ENCODE measurements at places on chromosomes 16 and 17. TPM values are rescaled to one million over a fixed set of nuclear protein-coding genes. Genes with fewer than 3 reads are reported as not detected.

The SLC25A10 gene
- 11.5 TPM for polyA plus RNA-seq

The CLEC18B gene
- 179 TPM for polyA plus RNA-seq

The CLDN6 gene
- polyA plus RNA-seq, result 34.4 TPM

The TMEM170A gene
- polyA plus RNA-seq, result 41.9 TPM

The KRT33B gene
- not detected for polyA plus RNA-seq

The GRB7 gene
- polyA plus RNA-seq, result 36.9 TPM

The SOCS7 gene
- polyA plus RNA-seq, result 19.8 TPM

The IL17C gene
- not detected for polyA plus RNA-seq

The ZKSCAN2 gene
- 12.4 TPM for polyA plus RNA-seq

The CES4A gene
- polyA plus RNA-seq, result 7.6 TPM

The PTX4 gene
- not detected for polyA plus RNA-seq

The CNGB1 gene
- not detected for polyA plus RNA-seq

The RAB11FIP3 gene
- polyA plus RNA-seq, result 96.3 TPM

The FBXO31 gene
- polyA plus RNA-seq, result 25.7 TPM

The CTRB1 gene
- not detected for polyA plus RNA-seq

The SLC9A5 gene
- 3.9 TPM for polyA plus RNA-seq

The PRR29 gene
- polyA plus RNA-seq, result 4.1 TPM

- DNase-seq, result no peak
Measured at GRCh38 chr16:15996432-15997109, 47.2 kb downstream of the ABCC1 start.

DNA sequence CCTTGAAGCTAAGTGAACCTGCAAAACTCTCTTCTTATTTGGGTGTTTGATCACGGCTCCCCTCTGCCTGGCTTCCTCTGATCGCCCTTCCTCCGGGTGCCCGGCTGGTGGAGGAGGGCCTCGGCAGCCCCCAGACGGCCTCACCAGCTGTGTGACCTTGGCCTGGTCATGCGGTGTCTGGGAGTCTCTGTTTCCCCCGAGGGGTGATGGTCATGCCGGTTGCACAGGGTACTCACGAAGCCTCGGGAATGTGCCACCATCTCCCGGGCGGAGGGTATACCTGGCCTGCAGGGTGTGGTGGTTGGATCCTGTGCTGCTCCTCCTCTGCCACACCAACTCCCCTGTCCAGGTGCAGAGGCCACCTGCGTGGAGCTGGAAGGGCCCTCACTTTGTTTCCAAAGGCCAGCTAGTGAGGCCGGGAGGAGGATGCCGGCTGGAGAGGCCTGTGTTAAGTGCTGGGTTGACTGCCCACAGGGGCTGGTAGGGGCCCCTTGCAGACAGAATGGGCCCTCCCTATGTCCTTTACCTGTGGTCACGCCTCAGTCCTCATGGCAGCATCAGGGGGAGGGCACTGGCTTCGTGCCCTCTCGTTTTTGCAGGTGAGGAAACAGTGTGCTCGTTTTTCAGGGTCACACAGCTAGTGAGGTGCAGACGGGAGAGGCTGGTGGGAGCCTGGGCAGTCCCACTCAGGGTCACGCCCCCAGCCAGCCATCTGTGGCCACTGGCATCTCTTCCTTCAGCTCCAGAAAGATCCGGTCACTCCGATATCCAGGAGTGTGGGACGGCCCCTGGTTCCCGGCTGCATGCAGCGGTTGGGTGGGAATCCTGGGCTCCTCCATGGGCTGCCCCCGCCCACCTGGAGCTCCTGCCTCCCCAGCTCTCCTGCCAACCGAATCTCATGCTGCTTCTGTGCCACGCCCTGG, 148.5 kb upstream of the GSE1 start:
- no peak for DNase-seq

- no peak for DNase-seq
Measured at GRCh38 chr17:8912084-8912981, 44.9 kb upstream of the PIK3R6 start.

DNA sequence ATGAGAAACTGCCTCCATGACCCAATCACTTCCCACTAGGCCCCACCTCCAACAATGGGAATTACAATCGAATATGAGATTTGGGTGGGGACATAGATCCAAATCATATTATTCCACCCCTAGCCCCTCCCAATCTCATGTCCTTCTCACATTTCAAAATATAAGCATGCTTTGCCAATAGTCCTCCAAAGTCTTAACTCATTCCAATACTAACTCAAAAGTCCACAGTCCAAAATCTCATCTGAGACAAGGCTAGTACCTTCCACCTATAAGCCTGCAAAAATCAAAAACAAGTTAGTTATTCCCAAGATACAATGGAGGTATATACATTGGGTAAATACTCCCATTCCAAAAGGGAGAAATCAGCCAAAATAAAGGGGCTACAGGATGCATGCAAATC, 12.9 kb downstream of the CLEC10A start:
- no peak for DNase-seq

DNA sequence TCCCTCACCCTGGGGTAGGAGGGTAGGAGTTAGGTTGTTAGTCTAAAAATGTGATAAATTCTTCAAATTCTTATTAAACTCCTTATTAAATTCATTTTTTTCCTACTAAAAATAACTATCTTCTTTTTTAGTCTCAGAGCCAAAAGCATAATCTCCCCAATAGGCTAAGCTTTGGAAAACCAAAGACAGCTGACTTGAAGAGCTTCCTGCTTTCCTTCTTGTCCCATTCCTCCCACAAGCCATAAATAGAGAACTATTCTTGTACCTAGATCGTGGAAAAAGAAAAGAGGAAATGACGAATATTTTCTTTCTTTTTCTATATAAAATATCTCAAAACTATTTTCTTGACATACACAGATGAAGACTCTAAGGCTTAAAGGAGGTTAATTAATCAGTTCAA, 486.9 kb downstream of the CDH8 start:
- DNase-seq, result no peak

GRCh38 chr16:27369806-27370205, 32.2 kb upstream of the IL21R start:
- no peak for DNase-seq

- no peak for DNase-seq
Measured at GRCh38 chr16:50602531-50603205, 54.5 kb downstream of the NKD1 start.

- DNase-seq, result no peak
Measured at GRCh38 chr16:10870137-10870776, 6.7 kb upstream of the CIITA start.

- no peak for DNase-seq
Measured at GRCh38 chr17:67506966-67507365, 129.9 kb downstream of the PITPNC1 start.

DNA sequence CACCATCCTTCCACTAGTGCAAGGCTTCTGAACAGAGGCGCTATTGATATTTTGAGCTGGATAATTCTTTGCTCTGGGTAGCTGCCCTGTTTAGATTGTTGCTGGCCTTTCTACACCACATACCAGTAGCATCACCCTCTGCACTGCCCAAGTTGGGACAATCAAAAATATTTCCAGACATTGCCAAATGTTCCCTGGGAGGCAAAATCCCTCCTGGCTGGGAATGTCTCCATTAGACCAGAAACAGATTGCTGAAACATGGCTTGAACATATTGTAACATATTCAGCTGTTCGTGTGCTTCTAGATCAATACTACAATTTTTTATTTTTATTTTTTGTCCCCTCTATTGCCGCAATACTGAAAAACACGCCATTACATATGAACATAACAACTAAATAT, 174.6 kb downstream of the ABCA8 start:
- no peak for DNase-seq

- DNase-seq, result no peak
Measured at GRCh38 chr16:75319513-75320411, 68.3 kb upstream of the BCAR1 start.

DNA sequence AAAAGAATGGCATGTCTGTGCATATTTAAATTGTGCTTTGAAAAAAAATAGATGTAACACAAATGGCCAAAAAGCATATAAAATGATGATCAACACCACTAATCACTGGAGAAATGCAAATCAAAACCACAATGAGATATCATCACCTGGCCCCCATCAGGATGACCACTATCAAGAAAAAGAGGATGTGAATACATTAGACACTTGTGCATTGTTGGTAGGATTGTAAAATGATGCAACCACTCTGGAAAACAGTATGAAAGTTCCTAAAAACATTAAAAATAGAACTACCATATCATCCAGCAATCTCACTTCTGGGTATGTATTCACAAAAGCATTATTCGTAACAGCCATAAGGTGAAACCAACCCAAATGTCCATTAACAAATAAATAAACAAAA, 91.5 kb downstream of the SPAG9 start:
- DNase-seq, result no peak

DNA sequence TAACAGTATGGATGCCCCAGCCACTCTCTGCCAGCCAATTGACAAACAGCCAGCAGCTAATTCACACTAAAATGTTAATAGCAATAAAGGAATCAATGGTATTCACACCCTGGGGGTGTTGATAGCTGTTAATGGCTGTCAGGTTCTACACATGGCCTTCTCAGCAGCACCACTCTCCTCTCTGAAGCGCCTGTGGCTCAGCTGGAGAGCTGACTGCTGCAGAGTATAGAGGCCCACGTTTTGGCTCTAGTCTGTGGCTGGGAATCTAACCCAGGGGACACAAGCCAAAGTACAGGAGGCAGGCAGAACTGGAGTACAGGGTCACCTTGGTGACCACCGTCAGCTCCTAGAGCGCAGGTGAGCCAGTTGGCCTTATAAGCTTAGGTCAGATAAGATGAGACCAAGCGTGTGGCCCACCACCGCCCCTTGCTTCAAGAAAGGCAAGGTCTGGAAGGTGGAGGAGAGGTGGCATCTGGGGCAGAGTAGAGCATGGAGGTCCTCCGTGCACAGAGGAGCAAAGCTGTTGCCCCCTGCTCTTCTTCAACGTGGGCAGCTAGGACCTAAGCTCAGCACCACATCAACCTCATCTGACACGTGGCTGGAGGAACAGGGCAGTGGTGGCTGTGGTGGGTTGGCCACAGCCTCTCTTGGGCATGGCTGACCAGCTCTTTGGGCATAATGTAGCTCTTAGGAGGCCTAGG, 25.4 kb downstream of the CCR7 start:
- no peak for DNase-seq

DNA sequence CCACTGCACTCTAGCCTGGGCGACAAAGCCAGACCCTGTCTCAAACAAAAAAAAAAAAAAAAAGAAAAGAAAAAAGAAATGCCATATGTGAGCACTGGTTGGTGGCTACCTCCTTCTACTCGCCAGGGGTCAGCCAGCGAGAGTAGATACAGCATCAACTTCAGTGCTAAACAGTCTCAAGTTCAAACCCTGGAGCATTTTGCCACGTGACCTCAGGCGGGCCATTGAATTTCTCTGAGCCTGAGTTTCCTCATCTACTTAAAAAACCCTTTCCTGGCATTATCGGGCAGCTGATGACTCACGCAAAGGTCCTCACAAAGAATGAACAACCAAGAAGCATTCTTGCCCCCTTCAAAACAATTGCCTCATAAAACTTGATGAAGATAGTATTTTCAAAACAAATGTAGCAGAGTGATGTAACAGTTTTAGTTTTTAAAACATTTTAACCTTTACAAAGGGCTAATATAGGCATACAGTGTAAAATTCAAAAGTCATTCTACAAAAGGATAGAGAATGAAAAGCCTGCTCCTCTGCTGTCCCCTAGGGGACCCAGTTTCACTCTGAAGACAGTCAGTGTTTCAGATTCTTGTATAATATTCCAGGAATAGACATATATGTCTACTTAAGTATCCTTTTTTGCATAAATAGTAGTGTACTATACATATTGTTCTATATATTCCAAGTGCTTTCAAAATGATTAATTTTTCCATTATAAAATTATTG, 28.4 kb downstream of the DNAH2 start:
- no peak for DNase-seq

- DNase-seq, result no peak
Measured at GRCh38 chr17:77489893-77490255, 349.1 kb downstream of the SEC14L1 start.

DNA sequence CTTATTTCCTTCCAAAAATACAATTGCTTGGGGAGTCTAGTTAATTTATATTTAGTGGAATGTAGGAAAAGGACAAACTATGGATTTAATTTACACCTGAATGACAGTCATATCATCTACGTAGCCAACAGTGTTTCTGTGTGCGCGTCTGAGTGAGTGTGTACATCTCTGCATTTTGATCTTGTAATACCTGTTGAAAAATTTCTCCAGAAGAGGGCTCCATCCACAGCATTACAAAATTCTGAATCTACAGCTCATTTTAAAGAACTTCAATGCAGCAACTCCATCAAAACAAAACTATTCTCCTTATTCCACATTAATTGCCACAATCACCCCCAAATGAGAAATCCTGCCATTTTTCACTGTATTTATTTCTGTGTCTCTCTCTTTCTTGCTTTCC, 3.9 kb downstream of the CDH13 start:
- DNase-seq, result no peak

DNA sequence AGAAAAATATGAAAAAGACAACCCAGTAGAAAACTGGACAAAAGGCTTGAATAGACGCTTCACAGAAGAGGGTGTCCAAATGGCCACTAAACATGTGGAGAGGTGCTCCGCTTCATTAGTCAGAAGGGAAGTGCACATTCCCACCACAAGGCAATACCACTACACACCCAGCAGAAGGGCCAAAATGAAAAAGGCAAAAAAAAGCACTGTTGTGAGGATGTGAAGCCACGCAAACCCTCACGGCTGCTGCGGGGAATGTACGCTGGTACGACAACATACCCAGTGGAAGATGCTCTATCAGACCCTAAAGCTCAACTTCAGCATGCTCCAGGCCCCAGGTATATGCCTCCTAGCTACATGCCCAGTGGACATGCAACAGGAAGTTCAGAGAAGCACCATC, 17.0 kb downstream of the PIK3R5 start:
- no peak for DNase-seq

GRCh38 chr17:79466562-79467350, 144.1 kb downstream of the RBFOX3 start:
- no peak for DNase-seq

DNA sequence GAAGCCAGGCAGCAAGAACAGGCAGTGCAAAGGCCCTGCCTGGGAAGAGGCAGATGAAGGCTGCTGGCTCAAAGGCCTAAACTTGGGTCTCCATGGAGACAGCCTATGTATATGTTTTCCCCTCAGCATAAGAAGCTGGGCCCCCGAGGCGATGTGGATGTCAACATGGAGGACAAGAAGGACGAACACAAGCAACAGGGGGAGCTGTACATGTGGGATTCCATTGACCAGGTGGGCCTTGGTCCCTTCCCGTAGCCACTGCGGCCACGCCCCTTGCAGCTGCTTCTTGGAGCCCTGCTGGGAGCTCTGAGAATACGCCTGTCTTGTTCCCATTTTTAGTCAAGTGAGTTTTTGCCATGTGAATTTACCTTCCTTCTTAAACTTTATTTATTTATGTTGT, 106.0 kb downstream of the SDR42E1 start:
- DNase-seq, result no peak

DNA sequence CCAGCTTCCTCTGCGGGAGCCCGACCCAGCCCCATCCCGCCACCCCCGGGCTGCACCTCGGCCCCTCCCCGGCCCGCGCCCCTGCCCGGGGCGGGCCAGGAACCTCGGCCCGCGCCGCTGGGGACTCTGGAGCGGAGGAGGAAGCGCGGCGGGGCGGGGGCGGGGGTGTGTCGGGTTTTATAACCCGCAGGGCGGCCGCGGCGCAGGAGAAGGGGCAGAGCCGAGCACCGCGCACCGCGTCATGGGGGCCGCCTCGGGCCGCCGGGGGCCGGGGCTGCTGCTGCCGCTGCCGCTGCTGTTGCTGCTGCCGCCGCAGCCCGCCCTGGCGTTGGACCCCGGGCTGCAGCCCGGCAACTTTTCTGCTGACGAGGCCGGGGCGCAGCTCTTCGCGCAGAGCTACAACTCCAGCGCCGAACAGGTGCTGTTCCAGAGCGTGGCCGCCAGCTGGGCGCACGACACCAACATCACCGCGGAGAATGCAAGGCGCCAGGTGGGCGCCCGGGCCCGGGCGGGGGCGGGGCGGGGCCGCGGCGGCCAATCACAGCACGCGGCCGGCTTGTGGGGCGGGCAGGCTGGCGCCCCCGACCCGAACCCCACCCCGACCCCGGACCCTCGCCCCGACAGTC, at the start of gene ACE:
Gene ACE, plus strand, starts transcription at position 208 of the 626 bp plus-strand sequence. Its CDS starts 34 bp downstream, at position 242.
- DNase-seq, result no peak
